ENCODE measurements at places on chromosomes 7 and 10. TPM values are rescaled to one million over a fixed set of nuclear protein-coding genes. Genes with fewer than 3 reads are reported as not detected.

Gene GBX1
- total RNA-seq, result not detected

Gene GIMAP5
- total RNA-seq, result 44.4 TPM

Gene FRMD4A
- 0.98 TPM for total RNA-seq

Gene ENO4
- total RNA-seq, result not detected

Gene BEND7
- not detected for total RNA-seq

Gene RARRES2
- not detected for total RNA-seq

Gene SPDYE16
- not detected for total RNA-seq

Gene MINDY4
- total RNA-seq, result 1.2 TPM

Gene GPRIN2
- not detected for total RNA-seq

Gene ATG9B
- 7.5 TPM for total RNA-seq

GRCh38 chr7:135879233-135879632 is 97.9 kb downstream of the MTPN start:
- H3K4me3 ChIP-seq, result no peak overlapping the region
- no peaks in the 10 kb centered on the region for H3K36me3 ChIP-seq
- no peak overlapping the region for H3K27ac ChIP-seq
- no peaks in the 10 kb centered on the region for H3K4me1 ChIP-seq
- peaks cover 2% of the 10 kb centered on the region for H3K27me3 ChIP-seq

- H3K4me1 ChIP-seq, result peaks cover 15% of the 10 kb centered on the region
- H3K4me3 ChIP-seq, result no peak overlapping the region
- H3K27me3 ChIP-seq, result no peaks in the 10 kb centered on the region
- no peak for DNase-seq
Observed at GRCh38 chr7:74231232-74231590, 21.4 kb downstream of the LAT2 start.

DNA sequence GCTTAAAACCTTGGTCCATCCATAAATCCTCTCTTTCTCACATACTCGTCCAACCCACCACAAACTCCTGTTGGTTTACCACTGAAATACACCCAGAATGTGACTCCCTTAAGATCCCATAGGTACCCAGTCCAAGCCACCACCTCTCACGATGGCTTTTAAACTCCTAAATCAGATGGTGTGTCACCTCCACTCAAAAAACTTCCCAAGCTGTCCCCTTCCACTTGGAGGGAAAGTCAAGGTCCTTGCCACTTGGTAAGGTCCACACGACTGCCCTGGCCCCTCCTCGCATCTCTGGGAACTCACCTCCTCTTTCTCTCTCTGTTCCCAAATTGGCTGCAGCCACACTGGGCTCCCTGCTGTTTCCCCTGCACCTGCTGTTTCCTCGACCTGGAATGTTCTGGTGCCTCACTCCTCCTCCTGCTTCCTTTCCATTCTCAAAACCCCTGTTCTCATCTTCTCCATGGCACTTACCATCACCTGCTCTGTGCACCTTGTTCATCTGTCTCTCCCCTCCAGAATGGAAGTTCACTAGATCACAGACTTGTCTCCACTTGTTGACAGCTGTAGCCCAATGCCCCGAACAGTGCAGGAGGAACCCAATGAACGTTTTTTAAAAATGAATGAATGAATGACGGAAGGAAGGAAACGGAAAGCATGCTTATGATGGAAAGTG is 23.0 kb downstream of the ZFAND2A start:
- no peaks in the 10 kb centered on the region for H3K27me3 ChIP-seq
- peaks cover 10% of the 10 kb centered on the region for H3K4me1 ChIP-seq
- peak; percentile 68 for DNase-seq
- peak overlapping the region; percentile 80 for H3K27ac ChIP-seq
- peak overlapping the region; percentile 79 for H3K4me3 ChIP-seq

- no peaks in the 10 kb centered on the region for H3K4me1 ChIP-seq
- H3K27ac ChIP-seq, result no peak overlapping the region
- no peak overlapping the region for H3K4me3 ChIP-seq
Observed at GRCh38 chr7:77580762-77581350, 43.8 kb downstream of the PTPN12 start.

GRCh38 chr10:72204296-72204695 is 11.5 kb upstream of the ANAPC16 start:
- DNase-seq, result no peak
- H3K4me1 ChIP-seq, result peaks cover 13% of the 10 kb centered on the region
- no peak overlapping the region for H3K27ac ChIP-seq
- H3K27me3 ChIP-seq, result no peaks in the 10 kb centered on the region
- H3K4me3 ChIP-seq, result no peak overlapping the region
- peaks cover 36% of the 10 kb centered on the region for H3K36me3 ChIP-seq

DNA sequence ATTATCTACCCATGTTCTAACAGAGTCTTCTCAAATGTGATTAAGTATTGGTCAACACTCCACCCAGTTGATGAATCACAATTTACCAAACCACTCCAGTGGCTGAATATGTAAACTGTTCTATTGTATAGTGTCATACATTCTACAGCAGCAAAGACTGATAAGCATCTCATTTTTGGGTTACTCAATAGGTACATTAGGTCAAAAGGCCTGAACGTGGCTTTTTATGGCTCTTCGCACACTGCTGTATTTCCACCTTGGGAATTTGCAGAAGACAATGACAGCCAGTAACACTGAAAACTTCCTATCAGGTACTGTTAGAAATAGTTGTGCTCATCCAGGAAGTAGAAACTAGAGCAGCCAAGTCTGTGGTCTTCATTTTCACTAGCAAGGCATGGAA is 166.9 kb downstream of the GLI3 start:
- no peak for DNase-seq
- H3K27me3 ChIP-seq, result no peaks in the 10 kb centered on the region
- H3K4me1 ChIP-seq, result no peaks in the 10 kb centered on the region

GRCh38 chr7:79406371-79406770 is 47.1 kb downstream of the MAGI2 start:
- DNase-seq, result no peak
- H3K4me1 ChIP-seq, result no peaks in the 10 kb centered on the region
- no peak overlapping the region for H3K27ac ChIP-seq
- H3K27me3 ChIP-seq, result no peaks in the 10 kb centered on the region

- H3K4me1 ChIP-seq, result peaks cover 10% of the 10 kb centered on the region
- peaks cover 64% of the 10 kb centered on the region for H3K27me3 ChIP-seq
- H3K27ac ChIP-seq, result no peak overlapping the region
- H3K4me3 ChIP-seq, result no peak overlapping the region
- no peak for DNase-seq
- no peaks in the 10 kb centered on the region for H3K36me3 ChIP-seq
Observed at GRCh38 chr10:124446830-124447750, 2.7 kb downstream of the NKX1-2 start.

GRCh38 chr7:127233630-127234029 is 19.1 kb downstream of the GRM8 start:
- no peaks in the 10 kb centered on the region for H3K4me1 ChIP-seq
- peaks cover 25% of the 10 kb centered on the region for H3K27me3 ChIP-seq
- H3K27ac ChIP-seq, result no peak overlapping the region

DNA sequence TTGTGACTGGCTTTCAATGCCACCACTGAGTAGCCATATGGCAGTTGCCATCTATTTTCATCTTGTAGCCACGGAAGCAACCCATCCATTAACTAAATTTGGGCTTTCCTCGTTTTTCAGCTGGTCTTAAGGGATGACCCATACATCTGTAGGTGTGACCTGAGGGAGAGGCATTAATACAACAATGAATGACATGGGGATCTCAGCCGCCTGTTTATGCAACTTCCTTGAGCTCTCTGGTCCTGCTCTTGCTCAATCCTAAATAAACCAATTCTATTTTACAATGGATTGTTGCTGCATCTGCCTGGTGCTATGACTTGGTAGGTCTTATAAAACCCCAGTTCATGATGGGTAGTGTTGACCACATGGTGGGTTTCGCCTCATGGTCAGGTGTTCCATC is 21.9 kb upstream of the ADAM22 start:
- peaks cover 2% of the 10 kb centered on the region for H3K27me3 ChIP-seq
- no peak overlapping the region for H3K27ac ChIP-seq
- peaks cover 10% of the 10 kb centered on the region for H3K36me3 ChIP-seq
- H3K4me1 ChIP-seq, result peaks cover 2% of the 10 kb centered on the region

DNA sequence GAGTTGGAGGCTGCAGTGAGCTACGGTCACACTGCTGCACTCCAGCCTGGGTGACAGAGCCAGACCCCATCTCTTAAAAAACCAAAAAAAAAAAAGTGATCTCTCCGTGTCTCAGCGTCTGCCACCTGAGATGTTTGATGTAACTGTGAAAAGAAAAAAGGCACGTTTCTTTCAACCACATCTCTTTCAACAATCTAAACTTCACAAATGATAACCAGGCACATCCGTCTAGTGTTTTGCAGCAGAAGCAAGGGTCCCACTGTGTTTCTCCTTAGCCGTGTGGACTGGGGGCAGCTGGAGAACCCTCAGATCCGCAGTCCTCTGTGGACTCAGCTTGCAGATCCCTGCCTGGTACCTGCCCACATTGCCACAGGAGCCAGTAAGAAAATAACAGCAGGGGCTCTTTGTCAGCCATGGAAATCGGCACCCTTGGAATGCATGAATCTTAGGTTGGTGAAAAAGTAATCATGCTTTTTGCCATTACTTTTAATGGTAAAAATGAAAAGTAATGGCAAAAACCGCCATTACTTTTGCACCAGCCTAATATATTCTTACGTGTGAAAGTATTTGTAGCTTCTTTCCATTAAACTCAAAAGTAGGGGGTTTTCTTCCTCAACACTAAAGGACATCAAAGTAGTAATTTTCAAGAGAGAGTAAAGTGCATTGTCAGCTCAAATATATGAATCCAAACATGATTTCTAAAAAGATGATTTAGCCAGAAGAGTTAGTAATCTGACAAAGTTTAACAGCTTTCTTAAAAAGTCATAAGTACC is 276.5 kb downstream of the CCDC3 start:
- no peak for DNase-seq
- no peak overlapping the region for H3K27ac ChIP-seq
- H3K36me3 ChIP-seq, result no peaks in the 10 kb centered on the region
- no peaks in the 10 kb centered on the region for H3K27me3 ChIP-seq
- no peak overlapping the region for H3K4me3 ChIP-seq
- H3K4me1 ChIP-seq, result peaks cover 16% of the 10 kb centered on the region

DNA sequence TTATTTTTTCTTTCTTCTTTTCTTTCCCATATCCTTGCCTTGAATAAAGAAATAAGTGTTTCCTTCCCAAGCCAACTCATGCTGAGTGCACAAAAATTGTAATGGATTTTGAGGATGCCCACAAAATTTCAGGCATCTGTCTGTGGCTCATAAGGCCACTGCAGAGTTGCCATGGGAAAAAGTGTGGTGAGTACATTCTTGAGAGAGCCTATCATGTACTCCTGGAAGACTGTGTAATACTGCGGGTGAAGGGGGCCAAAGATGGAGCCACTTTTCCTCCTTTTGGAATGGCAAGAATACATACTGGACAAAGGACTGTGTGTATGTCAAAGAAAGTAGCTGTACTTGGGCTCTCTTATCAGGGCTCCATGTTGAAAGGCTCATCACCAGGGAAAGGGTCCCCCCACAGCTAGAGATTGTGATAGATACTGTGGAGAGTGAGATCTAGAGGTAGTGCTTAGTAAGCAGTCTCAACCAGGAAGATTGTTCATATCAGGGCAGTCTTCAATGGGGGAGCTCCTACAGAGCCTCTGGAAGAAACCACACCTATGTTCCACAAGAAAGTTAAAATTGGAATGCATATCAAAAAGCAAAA is 341.6 kb upstream of the KCND2 start:
- H3K27ac ChIP-seq, result no peak overlapping the region
- no peaks in the 10 kb centered on the region for H3K27me3 ChIP-seq
- no peaks in the 10 kb centered on the region for H3K4me1 ChIP-seq
- no peak overlapping the region for H3K4me3 ChIP-seq
- DNase-seq, result no peak

- no peaks in the 10 kb centered on the region for H3K27me3 ChIP-seq
- peak; percentile 91 for DNase-seq
- H3K4me3 ChIP-seq, result peak overlapping the region; percentile 72
- H3K36me3 ChIP-seq, result peaks cover 27% of the 10 kb centered on the region
Observed at GRCh38 chr10:102660888-102661657, 16.8 kb downstream of the TRIM8 start.

GRCh38 chr10:47139121-47139520 is 160.9 kb upstream of the GDF10 start:
- no peak overlapping the region for H3K4me3 ChIP-seq
- no peak overlapping the region for H3K27ac ChIP-seq
- H3K4me1 ChIP-seq, result no peaks in the 10 kb centered on the region
- H3K36me3 ChIP-seq, result no peaks in the 10 kb centered on the region
- H3K27me3 ChIP-seq, result no peaks in the 10 kb centered on the region

GRCh38 chr7:50212666-50213621 is 91.6 kb upstream of the IKZF1 start:
- DNase-seq, result peak; percentile 79
- no peaks in the 10 kb centered on the region for H3K27me3 ChIP-seq
- peaks cover under 1% of the 10 kb centered on the region for H3K36me3 ChIP-seq

GRCh38 chr7:20383351-20383750 is 52.7 kb downstream of the ITGB8 start:
- H3K4me3 ChIP-seq, result no peak overlapping the region
- no peaks in the 10 kb centered on the region for H3K4me1 ChIP-seq
- no peaks in the 10 kb centered on the region for H3K27me3 ChIP-seq
- H3K27ac ChIP-seq, result no peak overlapping the region
- no peaks in the 10 kb centered on the region for H3K36me3 ChIP-seq

DNA sequence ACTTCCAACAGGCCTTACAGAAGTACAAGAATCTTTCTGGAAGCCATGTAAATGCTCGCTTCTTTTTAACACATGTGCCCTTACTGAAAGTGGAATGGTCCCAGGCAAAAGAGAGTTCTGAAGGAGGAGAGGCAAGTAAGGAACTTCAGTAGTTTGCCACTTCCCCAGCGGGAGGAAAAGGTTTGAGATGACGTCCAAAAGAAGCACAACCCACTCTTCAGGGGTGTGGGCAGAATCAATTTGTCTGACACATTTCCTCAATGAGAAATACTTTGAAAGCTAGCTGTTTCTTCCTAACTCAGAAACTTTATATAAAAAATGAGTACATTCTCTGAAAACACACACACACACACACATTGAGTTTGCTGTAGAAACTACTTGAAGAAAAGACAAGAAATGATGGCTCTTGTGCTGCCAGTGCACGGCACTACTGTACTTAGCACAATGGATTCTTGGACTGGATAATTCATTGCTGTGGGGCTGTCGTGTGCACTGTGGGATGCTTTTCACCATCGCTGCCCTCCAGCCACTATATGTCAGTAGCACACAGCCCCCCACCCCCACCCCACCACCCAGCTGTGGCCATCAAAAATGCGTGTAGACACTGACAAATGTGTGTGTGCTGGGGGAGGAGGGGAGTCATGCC is 183.0 kb downstream of the SRPK2 start:
- peak; percentile 78 for DNase-seq
- peaks cover 14% of the 10 kb centered on the region for H3K36me3 ChIP-seq
- peak overlapping the region; percentile 86 for H3K27ac ChIP-seq
- H3K4me1 ChIP-seq, result peaks cover 37% of the 10 kb centered on the region
- peak overlapping the region; percentile 73 for H3K4me3 ChIP-seq
- no peaks in the 10 kb centered on the region for H3K27me3 ChIP-seq

GRCh38 chr7:53358269-53358668 is 322.8 kb downstream of the POM121L12 start:
- no peak overlapping the region for H3K27ac ChIP-seq
- H3K4me3 ChIP-seq, result no peak overlapping the region
- H3K36me3 ChIP-seq, result no peaks in the 10 kb centered on the region
- no peaks in the 10 kb centered on the region for H3K4me1 ChIP-seq

DNA sequence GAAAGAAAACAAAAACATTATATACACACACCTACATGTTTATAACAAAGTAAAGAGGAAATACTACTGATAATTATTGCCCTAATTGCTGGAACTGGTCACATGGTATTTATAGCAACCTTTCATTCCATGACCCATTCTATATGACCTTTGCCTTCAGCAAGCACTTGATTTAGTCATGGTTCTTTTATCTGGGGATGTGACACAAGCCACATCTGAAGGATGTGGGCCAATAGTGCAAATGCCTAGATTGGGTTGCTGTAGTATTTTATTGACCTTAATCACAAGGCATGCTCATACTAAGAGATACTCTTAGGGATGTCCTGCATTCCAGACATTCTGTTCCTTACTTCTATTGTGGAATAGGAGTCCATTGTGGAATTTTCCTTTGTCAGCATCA is 723.5 kb upstream of the POM121L12 start:
- H3K4me1 ChIP-seq, result no peaks in the 10 kb centered on the region
- H3K4me3 ChIP-seq, result no peak overlapping the region
- DNase-seq, result no peak
- no peaks in the 10 kb centered on the region for H3K36me3 ChIP-seq
- no peaks in the 10 kb centered on the region for H3K27me3 ChIP-seq

All from activated CD4-positive, alpha-beta T cell treated with anti-CD3 and anti-CD28 coated beads, Interleukin-2, amount 10 ng/mL, durations not matched to agents 24 days and 14 days (primary cell).